ENCODE measurements at places on chromosomes 11 and 22.

- DNase-seq, result no peak
Measured at GRCh38 chr11:2142300-2142759, 3.1 kb upstream of the IGF2 start.

DNA sequence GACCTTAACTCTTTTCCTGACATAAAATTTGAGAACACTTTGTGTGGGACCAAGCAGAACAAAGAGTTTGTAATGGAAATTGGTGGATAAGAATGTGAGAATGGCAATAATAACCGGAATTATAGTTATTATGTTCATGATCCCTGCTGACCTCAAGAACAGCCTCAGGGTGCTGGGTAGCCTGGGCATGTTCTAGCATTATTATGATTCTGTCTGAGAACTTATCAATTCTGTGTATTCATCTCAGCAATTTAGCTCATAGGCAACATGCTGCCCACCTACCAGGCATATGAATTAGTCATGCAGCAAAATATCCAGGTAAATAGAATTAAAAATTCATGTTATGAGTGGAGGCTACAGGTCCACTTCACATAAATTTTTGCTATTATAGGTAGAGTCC lies 61.9 kb downstream of the CTSC start:
- DNase-seq, result no peak

- peak; percentile 56 for DNase-seq
Measured at GRCh38 chr11:21511835-21512440, 680.9 kb upstream of the ANO5 start.

GRCh38 chr11:107859459-107860239 lies 1.1 kb upstream of the SLC35F2 start:
- no peak for DNase-seq

DNA sequence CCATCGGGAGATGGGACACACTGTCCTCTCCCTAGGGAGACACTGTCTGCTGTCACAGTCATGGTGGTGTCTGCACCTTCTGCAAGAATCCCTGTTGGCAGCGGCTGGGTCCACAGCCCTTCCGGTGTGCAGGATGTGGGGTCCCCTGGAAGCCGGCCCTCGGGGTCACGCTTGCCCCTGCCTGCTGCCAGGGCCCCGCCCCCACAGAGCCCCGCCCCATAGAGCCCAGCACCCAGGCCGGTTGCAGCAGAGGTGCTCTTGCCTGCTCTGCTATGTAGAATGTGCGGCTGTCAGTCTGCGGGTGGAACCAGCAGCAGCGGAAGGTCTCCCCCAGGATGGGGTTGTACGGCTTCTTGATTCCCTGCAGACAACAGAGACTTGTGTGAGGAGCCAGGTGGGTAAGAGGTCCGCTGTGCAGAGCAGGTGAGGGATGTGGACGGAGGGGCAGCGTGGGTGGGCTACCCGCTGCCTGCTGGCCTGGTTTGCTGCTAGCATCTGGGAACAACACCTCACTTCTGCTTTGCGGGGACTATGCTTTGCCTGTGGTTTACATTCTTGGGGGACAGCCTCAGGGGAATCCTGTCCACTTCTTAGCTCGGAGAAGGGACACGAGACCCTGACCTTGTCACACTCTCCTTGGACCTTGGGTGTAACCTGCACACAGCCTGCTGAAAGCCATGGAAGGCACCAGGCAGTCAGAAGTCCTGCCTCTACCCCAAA lies 44.9 kb upstream of the CARS1 start:
- DNase-seq, result no peak

- DNase-seq, result no peak
Measured at GRCh38 chr11:43268786-43269185, 43.0 kb upstream of the API5 start.

DNA sequence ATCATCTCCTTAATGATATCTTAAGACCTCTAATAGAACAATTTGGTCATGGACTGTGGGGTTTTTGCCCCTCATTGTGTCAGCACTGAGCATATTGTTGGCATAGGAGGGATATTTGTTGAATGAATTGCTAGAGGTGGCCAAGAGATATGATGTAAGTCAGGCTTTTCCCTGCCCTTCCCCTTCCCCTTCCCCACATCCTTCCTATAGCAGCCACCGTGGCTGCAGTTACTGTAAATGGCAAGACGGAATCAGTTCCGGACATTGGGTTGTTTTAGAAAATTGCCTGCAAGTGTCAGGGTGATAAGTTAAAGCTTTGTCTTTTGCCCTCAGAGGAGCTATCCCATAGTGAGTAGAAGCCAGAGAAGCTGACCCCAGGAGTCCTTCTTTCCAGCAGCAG lies 23.0 kb downstream of the LIMK2 start:
- DNase-seq, result no peak

DNA sequence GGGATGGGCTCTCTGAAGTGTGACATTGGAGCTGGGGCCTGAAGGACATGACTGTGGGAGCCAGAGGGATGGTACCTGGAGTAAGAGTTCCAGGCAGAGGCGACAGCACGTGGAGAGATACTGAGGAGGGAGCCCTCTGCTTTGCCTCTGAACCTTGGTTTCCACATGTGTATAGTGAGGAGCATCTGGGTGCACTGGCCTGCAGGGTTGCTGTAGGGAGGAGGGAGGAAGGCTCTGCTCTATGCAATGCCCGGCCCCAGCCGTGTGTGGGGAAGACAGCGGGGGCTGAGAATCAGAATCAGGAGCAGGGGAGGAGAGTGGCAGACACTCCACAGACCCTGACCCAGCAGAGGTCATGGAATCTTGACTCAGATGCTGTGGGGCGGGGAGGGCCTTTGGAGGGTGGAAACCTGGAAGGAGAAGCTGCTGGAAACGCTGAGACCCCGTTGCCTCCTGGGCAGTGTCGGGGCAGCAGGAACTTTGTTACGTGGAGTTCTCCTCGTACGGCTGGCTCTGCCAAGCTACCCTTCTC lies 4.0 kb downstream of the SCYL1 start:
- no peak for DNase-seq

DNA sequence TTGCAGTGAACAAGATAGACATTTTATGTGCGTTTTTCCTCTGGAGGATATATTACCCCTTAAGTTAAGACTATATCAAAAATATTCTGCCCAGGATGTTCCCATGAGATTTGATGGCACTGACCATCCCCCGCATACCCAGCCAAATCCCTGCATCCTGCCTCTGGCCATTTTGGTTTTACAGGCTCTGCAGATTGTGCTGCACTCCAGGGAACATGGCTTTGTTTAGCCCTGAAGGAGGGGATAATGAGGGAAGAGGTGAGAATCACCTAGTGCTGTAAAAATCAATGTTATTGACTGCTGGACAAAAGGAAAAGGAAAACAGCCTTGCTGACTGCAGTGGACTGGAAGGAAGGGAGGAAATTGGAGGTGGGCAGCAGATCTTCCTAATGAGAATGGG lies 717.4 kb downstream of the DLG2 start:
- DNase-seq, result no peak
